ENCODE measurements at places on chromosomes 1 and 21.
A peak's percentile ranks its signal among the peaks of the same experiment; 100 is the strongest.

GRCh38 chr1:215887627-215888026 lies 320.5 kb downstream of the KCTD3 start:
- DNase-seq: no peak

DNA sequence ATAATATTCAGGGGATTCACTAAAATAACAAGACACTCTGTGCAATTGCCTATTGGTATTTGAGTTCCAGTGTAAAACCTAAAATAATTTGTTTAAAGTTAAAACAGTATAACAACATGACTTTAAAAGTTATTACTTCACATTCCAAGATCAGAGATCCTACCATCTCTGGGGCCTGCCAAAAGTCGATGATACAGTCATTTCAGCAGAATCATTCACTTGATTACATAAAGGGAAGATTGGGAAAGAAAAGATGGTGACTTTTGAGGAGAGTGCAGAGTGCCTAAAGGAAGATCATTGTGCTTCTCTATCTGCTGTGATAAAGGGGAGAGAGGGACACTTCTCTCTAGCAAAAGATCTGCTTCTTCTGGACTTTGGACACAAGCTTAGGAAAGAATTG lies 784.4 kb upstream of the ADGRL4 start:
- no peak for DNase-seq

- DNase-seq: peak; percentile 12
Observed at GRCh38 chr1:224851210-224851847, 78.1 kb upstream of the DNAH14 start.

DNA sequence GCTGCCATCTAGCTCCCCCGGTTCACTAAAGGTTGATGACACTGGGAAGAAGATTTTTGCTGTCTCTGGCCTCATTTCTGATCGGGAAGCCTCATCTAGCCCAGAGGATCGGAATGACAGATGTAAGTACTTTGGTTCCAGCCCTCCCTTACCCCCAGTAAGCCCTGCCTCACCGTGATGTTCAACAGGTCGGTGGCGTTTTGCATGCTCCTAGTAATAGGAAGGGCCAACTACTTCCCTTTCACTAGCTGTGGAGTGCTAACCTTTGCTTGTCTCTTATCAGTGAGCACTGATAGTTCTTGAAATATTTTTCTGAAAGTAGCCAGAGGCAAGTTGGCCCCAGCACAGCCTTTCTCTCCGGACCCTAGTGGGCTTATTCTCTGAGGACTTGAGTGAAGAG lies 7.5 kb downstream of the RNF220 start:
- no peak for DNase-seq

GRCh38 chr1:243394601-243395464 lies 139.0 kb downstream of the SDCCAG8 start:
- DNase-seq: no peak

DNA sequence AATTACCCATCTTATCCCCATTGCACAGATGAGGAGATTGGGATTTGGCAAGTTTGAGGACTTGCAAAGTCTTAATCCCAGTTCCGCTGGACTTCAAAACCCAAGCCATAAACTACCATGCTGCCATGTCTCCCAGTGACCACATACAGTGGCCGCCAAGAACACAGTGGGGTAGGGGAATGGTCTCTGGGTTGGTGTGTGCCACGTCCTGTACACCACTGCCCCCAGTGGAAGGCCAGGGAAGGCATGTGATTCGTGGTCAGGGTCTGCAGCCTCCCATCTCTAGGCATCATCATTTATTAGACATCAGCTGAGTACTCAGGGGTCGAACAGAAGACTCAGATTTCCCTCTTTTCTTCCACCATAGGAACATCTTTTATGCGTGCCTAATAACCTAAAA lies 76.0 kb downstream of the MAN1C1 start:
- no peak for DNase-seq

GRCh38 chr1:208007938-208008342 lies 97.0 kb upstream of the CD34 start:
- DNase-seq: no peak

DNA sequence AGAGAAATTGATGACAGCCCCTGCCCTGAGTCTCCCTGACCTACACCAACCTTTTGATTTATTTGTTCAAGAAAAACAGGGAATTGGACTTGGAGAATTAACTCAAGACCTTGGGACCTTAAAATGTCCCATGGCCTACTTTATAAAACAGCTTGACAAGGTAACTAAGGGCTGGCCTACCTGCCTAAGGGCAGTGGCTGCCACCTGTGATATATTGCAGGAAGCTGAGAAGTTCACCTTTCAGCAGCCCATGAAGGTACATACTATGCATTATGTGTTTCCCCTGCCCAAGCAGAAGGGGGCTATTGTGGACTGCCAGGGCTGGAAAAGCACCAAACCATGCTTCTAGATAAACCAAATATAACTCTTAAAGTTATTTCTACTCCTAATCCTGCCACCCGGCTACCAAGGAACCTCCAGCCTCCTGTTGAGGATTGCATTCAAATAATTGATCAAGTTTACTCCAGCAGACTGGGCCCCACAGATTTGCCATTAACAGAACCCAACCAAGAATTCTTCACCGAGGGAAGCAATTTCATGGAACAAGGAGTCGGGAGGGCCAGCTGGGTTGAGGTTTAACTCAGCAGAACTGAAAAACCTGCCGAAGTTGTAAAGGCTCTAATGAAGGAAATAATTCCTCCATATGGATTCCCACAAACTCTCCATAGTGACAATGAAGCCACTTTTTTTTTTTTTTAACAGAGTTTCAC lies 28.2 kb downstream of the LACTBL1 start:
- DNase-seq: no peak

DNA sequence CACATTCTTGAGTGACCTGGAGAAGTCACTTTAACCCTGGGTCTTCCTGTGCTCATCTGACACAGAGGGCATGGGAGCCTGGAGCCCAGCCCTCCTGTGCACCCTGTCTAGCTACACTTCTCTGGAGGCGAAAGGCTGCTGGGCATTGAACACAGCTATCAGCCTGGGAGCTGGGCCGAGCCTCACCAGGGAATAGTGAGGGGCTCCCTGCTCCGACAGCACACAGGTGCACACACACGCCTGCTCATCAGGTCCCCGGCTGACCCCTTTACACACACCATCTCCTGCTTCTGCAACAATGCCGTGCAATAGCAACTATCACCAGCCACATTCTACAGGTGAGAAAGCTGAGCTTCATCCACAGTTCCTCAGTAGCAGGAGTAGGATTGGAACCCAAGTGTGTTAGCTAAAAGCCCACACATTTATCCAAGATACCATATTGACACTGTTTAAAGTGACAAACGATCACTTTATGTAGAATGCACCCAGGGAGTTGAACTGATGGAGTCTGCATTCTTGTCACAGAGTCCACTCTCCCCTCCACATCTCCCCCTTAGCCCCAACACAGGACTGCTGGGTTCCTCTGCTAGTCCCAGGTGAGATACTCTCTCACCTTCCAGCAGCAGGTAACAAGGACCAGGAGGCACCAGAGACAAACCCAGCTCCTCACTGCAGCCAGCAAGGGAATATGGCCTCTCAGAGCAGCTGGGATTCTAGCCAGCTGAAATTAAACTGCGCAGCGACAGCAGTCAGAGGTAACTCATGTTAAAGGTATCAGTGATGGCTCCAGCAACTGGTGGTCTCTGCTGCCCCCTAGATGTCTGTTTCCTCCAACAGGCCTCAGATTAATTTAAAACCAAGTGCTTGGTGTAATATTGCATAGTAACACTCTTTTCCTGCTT lies 18.3 kb upstream of the CAPN8 start:
- peak; percentile 13 for DNase-seq

GRCh38 chr1:110262846-110263631 lies 52.9 kb downstream of the KCNC4 start:
- no peak for DNase-seq

DNA sequence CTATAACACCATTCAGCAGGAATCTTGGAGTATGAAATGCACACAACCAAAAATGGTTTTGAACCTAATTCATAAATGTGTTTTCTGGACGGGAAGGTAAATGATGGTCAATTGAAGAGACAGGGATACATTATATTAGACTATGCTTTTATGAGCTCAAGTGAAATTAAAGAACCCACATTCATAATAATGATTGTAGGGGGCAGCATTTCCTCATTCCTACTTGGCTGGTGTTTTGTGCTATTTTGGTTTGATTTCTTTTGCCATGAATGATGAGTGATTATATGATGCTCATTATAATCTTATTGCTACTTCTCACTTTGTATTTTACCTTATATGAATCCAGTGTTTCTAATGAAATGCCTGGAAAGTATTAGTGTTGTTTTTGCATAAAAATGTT lies 372 bp downstream of the OR2L3 start:
- no peak for DNase-seq

- no peak for DNase-seq
Observed at GRCh38 chr21:43767498-43767983, 8.6 kb downstream of the CSTB start.

DNA sequence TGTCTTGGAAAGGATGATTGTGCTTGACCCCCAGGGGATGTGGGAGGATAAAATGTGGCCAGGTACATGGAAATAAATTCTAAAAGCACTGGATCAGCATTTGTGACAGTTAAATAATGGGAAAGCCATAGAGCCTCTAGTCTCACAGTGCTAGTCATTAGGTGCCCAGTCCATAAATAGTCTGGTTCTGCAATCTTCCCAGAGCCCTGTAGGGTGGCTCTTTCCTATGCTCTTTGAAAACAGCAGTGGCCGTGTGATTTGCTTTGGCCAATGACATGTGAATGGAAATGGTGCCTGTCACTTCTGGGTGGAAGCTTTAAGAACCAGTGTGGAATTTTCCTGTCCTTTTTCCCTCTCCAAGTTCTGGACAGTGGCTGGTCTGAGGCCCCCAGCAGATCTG lies 113.2 kb downstream of the TRABD2B start:
- DNase-seq: no peak

- DNase-seq: no peak
Observed at GRCh38 chr1:180928331-180929230, 15.9 kb downstream of the KIAA1614 start.

DNA sequence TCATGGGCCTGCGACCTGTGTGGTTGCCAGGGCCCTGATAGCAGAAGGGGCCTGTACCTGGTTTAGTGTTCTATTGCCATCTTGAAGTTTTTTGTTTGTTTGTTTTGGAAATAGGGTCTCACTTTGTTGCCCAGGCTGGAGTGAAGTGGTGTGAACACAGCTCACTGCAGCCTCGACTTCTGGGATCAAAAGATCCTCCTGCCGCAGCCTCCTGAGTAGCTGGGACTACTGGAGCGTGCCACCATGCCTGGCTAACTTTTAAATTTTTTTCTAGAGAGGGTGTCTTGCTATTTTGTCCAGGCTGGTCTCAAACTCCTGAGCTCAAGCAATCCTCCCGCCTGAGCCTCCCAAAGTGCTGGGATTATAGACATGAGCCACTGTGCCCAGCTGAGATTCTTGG lies 72.9 kb downstream of the UBE2T start:
- DNase-seq: no peak

DNA sequence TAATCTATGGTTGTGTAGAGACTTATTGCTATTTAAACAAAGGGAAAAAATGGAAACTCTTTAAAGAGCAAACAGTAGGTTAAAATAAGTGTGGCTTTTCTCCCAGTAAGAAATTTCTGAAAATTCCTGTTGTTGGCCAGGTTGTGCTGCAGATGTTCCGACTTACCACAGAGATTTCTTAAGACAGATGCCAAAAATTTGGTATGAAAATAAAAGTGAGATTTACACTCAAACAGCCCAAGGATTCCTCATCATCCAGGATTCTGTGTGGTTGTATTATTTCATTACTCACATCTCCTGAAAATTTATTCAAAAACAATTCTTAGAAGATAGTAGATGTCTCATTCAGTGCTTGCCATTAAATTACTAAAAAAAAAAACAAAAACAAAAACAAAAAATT lies 296.7 kb upstream of the PTBP2 start:
- DNase-seq: no peak

- DNase-seq: no peak
Observed at GRCh38 chr1:92705446-92705845, 79.5 kb downstream of the EVI5 start.

- DNase-seq: no peak
Observed at GRCh38 chr1:15804060-15804459, 3.4 kb downstream of the UQCRHL start.

DNA sequence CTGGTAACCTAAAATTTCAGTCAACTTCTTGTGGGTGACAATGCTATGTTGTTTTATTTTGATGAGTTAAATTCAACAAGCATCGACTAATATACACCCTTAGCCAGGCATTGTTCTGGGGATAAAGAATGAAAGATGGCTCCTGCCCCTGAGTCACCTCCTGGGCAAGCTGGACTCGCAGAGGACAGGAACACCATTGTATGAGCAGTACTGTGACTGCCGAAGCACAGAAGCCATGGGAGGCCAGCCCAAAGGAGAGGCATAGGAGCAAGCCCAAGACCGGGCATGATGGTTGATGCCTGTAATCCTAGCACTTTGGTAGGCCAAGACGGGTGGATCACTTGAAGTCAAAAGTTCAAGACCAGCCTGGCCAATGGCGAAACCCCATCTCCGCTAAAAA lies 555.2 kb downstream of the OMA1 start:
- no peak for DNase-seq

DNA sequence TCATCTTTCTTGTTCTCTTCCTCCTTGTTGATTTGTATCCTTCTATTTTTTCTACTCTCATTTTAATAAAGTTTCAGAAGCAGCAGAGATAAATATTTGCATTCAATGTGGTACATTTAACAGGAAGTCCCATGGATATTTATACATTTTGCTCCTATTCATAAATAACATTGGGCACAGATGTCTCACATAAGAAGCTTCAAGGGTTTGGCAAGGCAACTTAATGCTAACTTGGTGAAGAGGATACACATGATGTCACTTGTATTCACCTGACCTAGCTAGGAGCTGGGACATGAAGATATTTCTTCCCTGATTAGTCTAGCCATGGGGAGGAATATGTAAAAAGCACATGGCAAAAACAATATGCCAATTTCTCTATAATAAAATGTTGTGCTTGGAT lies 65.1 kb upstream of the DUSP10 start:
- no peak for DNase-seq

Measured in activated CD8-positive, alpha-beta memory T cell treated with anti-CD3 and anti-CD28 coated beads for 1 hour (primary cell).